Stimulated activated memory B cell treated with anti-CD40 and anti-IgM and Interleukin-4, amounts not matched to agents 10 μg/mL and 1 μg/mL and 100 μg/mL, for 72 hours (primary cell): ENCODE measurements at places on chromosomes 1 and 21.

- no peak for ATAC-seq
Observed at GRCh38 chr1:51231120-51231519, 5.0 kb upstream of the RNF11 start.

DNA sequence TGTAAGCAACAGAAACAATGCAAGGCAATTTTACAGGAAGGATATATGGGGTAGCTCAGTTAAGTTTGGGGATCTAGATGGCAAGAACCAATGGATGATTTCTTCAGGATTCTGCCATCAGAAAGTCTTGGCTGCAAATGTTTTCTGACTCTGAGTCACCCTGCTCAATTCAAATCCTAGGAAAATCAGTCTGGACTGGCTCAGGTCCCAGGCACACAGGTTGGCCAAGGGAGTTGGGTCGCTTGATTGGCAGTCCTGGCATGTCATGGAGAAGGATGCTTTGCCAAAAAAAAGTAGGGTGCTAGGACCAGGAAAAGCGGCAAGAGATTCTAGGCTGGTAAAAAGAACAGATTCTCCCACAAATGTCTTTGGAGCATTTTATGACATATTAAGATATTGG, 28.9 kb upstream of the S1PR1 start:
- no peak for ATAC-seq

GRCh38 chr1:62964141-62964540, 180.2 kb downstream of the ATG4C start:
- ATAC-seq, result no peak

DNA sequence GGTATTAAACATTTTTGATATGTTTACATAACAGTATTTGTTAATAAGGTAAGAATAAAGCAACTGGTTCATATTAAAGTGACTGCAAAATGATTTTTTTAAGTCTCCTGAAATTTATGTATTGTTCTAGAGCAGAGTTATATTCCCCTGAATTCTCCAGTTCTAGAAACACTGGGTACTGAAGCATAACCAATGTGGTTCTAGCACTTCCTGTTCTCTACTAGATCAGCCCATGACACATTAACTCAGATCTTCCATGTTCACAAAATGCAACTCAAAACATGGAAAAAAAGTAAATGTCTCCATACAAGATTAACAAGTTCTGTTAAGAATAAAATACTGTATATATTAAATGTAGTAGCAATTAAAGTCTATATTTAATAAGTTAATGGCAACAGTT, 3.9 kb downstream of the NEGR1 start:
- ATAC-seq, result no peak

GRCh38 chr1:177998696-177999631, 29.1 kb upstream of the SEC16B start:
- no peak for ATAC-seq

DNA sequence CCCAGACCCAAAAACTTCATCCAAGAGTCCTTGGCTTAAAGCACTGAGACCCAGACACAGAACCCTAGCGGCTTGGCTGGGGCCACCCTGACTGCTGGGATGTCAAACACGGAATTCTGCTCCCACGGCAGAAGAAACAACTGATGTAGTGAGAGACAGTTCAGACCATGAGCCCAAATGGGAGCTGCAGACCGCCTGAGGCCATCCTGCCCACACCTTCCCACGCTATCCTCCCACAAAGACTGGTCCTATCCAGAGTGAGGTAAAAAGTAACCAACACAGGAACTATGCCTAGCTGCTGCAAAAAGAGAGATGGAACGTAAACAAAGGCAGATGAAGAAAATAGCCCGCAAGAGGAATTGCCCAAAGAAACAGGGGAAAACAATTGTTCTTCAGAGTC, 203.3 kb downstream of the PTPRU start:
- no peak for ATAC-seq

DNA sequence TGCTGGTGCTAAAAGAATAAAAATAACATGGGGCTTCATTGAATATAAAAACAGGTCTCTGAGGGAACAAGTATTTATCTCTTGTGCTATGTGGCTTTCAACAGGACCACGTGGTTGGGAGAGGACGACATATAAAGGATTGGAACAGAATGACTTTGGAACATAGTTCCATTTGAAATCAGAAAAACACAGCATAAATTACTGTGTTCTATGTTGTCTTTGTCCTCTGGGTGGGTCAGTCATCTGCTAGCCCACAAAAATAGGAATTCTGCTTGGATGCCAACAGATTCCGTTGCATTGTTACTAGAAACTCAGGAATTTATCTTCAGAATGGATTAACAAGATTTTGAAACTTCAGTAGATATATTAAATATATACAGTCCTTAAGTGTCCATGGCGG, 5.9 kb downstream of the CEP85 start:
- ATAC-seq, result no peak
